ENCODE measurements at places on chromosomes 12 and 14. TPM values are rescaled to one million over a fixed set of nuclear protein-coding genes. Genes with fewer than 3 reads are reported as not detected.

DNA sequence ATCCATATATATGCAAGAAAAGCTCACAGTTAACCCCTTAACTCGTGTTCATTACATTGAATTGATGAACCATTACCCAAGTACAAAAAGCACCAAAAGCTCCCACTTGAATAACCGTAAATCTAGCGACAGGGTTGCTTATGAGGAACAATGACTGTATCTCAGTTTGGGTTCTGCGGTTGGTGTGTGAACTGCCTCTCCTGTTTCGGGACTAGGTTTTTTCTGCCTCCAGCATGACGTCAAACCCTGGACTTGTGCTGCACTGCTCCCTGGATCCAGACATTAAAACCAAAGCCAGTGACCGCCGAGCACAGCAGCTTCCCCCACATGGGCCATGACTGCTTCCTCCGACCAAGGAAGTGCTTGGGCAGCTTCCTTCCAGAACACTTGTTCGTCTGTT lies 77.7 kb downstream of the SETD3 start:
- peaks cover 29% of the 10 kb centered on the region for H3K36me3 ChIP-seq
- no peak for DNase-seq
- H3K27me3 ChIP-seq = no peaks in the 10 kb centered on the region
- H3K4me3 ChIP-seq = no peak overlapping the region
- H3K27ac ChIP-seq = no peak overlapping the region

DNA sequence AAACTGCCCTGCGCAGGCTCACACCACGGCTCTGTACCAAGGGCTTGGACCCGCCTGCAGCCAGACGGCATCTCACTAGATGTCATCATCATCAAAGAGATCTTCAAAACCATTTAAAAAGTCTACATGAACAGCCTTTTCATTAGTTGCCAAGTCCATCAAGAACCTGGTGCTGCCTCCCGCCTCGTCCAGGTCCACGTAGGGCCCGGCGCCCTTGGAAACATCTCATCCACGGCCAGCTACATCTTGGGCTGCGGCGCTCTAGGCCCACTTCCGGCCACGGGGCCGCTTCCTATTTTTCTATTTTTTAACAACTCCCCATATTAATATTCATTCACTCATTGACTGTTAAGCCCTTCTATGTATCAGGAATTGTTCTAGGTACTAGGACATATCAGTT lies 7.4 kb upstream of the GNPNAT1 start:
- no peak overlapping the region for H3K27ac ChIP-seq
- H3K36me3 ChIP-seq = no peaks in the 10 kb centered on the region
- H3K4me3 ChIP-seq = no peak overlapping the region
- no peaks in the 10 kb centered on the region for H3K4me1 ChIP-seq
- no peak for DNase-seq

DNA sequence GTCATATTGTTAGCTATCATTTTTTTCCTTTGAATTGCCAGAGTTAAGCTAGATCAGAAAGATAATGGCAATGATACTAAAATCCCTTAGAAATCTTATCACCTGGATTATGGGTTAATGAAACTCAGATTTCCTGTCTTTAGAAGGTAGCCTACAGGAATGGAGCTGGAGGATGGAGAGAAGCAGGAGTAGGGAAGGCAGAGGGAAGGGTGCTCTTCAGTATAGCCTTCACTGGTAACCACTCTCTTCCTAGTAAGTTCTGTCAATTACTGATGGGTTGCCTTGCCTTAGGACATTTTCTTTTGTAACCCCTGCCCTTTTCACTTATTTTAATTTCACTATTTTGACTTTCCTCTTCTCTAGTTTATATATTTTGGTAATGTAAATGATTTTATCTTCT lies 27.8 kb upstream of the ABCD2 start:
- H3K4me3 ChIP-seq = no peak overlapping the region
- no peaks in the 10 kb centered on the region for H3K27me3 ChIP-seq
- H3K36me3 ChIP-seq = no peaks in the 10 kb centered on the region
- no peaks in the 10 kb centered on the region for H3K4me1 ChIP-seq
- no peak overlapping the region for H3K27ac ChIP-seq
- no peak for DNase-seq

GRCh38 chr14:33692762-33693161 lies 258.1 kb downstream of the EGLN3 start:
- no peak overlapping the region for H3K4me3 ChIP-seq
- H3K36me3 ChIP-seq = no peaks in the 10 kb centered on the region
- no peak overlapping the region for H3K27ac ChIP-seq

DNA sequence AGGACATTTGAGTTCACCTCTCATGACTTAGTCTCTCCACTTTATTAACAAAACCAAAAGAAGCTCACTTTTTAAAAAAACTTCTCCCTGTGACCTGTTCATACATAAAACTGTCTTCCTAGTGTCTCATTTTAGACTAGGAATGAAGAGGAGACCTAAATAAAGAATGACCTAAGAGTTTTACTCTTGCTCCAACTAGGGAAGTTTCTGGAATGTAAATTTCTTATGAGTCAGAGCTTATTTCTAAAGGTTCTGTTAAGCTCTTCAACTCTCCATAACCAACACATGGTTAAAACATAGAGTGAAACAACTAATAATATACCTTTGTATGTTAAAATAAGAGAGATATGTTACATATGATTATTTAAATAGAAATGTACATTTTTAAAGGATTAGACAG lies 369.8 kb downstream of the EMP1 start:
- H3K4me3 ChIP-seq = no peak overlapping the region
- H3K27ac ChIP-seq = no peak overlapping the region

DNA sequence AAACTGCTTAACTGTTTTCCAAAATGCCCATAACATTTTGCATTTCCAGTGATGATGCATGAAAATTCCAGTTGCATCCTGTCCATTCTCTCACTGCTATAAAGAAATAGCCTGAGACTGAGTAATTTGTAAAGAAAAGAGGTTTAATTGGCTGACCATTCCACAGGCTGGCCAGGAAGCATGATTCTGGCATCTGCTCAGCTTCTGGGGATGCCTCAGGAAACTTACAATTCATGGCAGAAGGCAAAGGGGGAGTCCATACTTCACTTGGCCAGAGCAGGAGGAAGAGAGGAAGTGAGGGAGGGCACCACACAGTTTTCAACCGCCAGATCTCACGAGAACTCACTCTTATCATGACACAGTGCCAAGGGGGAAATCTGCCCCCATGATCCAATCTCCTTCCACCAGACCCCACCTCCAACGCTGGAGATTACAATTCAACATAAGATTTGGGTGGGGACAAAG lies 18.2 kb upstream of the CLEC2D start:
- no peak overlapping the region for H3K27ac ChIP-seq
- no peaks in the 10 kb centered on the region for H3K27me3 ChIP-seq
- H3K4me3 ChIP-seq = peak overlapping the region; percentile 50
- peaks cover 12% of the 10 kb centered on the region for H3K4me1 ChIP-seq
- no peak for DNase-seq

DNA sequence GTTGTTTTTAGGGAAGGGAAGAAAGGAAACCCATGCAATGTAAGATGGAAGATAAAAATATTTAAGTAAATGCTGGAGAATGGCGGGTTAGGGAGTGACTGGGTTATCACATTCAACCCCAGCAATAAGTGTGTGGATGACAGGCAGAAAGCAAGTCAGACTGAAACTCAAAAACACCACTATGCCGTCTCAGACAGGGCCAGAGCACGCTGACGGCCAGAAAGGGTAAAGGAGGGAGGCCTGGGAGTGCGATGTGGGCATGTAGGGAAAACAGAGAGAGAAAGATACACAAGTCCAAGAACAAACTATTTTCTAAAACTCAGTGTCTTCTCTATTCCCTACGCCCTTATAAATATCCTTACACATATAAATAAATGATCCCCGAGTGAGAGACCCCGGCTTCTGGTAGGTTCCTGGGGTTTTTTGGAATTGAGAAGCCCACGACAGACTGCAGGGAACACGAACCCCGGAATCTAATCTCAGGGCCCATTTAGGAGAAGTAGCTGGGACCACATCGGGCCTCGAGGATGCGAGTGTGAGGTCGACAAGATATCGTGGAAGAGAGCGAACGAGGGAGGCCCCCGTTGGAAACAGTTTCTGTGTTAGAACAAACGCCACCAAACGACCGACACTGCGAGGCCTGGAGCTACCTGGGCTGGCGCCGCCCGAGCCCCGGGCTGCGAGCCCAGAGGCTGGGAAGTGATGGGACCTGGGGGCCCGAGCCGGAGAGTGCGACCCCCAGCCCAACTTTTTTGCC lies 735 bp upstream of the OTX2 start:
- no peaks in the 10 kb centered on the region for H3K36me3 ChIP-seq
- no peak overlapping the region for H3K4me3 ChIP-seq
- DNase-seq = no peak

GRCh38 chr12:77362509-77363210 lies 297.3 kb upstream of the E2F7 start:
- no peak overlapping the region for H3K4me3 ChIP-seq
- H3K27me3 ChIP-seq = no peaks in the 10 kb centered on the region
- no peak for DNase-seq
- H3K36me3 ChIP-seq = no peaks in the 10 kb centered on the region

- DNase-seq = no peak
- no peak overlapping the region for H3K4me3 ChIP-seq
- H3K27me3 ChIP-seq = no peaks in the 10 kb centered on the region
- H3K4me1 ChIP-seq = peaks cover 14% of the 10 kb centered on the region
- H3K36me3 ChIP-seq = no peaks in the 10 kb centered on the region
- no peak overlapping the region for H3K27ac ChIP-seq
Observed at GRCh38 chr12:69055280-69055679, 122.3 kb upstream of the CPM start.

DNA sequence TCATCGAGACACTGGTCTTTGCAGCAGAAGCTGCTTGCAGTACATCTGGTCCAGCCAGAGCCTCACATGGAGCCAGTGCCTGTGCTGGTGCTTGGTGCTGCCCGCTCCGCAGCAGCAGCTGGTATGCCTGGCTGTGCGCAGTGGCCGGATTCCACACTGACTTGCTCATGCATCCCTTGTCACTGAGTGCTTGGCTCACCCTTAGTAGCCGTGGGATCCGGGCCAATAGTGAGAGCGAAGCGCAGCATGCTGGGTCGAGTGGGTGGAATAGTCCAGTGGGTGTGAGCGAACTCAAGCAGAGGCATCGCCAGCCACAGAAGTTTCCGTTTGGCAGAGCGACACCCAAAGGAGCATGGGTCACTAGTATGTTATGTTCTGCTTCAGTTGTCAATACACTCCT lies 10.1 kb upstream of the FBXO33 start:
- DNase-seq = no peak
- H3K27ac ChIP-seq = no peak overlapping the region
- no peak overlapping the region for H3K4me3 ChIP-seq
- no peaks in the 10 kb centered on the region for H3K27me3 ChIP-seq

DNA sequence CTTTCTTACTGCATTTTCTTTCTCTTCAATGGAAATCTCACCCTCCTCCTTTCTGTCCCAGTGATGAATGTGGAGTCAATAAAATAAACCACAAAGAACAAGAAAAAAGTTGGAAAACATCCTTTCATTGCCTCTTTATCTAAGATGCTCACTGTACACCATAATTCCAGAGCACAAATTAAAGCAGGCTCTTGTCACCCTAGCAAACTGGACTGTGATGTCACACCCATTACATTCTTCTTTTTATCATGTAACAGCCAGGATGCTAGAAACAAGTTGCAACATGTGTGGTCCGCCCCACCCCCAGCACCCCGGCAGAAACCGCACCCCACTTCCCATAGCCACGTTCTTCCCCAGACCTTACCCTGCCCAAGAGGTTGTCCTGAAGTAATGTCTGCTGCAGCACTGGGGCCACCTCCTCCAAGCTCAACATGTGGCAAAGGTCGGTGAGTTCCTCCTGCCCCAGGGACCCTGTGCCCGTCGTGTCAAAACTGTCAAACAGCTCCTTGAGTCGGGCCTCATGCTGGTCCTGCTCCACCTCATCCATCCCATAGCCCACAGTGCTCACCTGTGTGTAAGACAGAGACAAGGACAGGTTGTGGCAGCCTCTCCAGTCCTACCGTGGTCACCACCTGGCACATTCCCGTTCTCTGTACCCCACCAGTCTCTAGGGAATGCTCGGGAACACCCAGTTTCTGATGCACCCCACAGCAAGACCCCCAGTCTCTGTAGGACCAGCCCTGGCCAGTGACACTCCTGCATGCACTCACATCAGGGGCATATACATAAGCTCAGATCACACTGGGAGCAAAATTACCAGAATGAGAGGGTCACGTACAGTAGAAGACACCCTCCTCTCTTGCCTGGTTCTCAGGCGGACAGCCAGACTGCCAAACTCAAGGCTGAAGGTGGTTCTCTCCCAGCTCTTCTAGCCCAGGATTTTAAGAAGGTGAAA lies 9.2 kb downstream of the NIN start:
- H3K4me3 ChIP-seq = no peak overlapping the region
- no peaks in the 10 kb centered on the region for H3K27me3 ChIP-seq
- H3K36me3 ChIP-seq = peaks cover 16% of the 10 kb centered on the region
- H3K4me1 ChIP-seq = peaks cover 54% of the 10 kb centered on the region
- no peak for DNase-seq

- H3K27ac ChIP-seq = no peak overlapping the region
- H3K4me1 ChIP-seq = no peaks in the 10 kb centered on the region
- no peaks in the 10 kb centered on the region for H3K36me3 ChIP-seq
- H3K4me3 ChIP-seq = no peak overlapping the region
Observed at GRCh38 chr12:78340406-78340805, 509.7 kb downstream of the NAV3 start.

DNA sequence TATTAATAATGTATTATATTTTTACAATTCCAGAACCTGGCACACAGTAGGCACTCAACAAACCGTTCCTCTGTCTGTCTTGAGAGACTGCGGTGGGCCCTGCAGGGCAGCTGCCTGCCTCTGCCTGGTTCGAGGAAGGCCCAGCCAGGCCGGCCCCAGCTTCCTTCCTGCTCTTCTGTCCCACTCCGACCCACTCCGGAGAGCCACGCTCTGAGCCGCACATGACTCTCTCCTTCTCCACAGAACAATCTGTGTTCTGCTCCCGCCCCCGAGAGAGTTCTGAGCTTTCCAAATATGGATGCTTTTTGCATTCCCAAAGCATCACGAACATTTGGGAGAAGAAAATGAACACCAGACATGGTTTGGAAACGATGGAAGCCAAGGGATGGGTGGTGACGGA lies 57.3 kb downstream of the TTC7B start:
- peak overlapping the region; percentile 76 for H3K4me3 ChIP-seq
- H3K27me3 ChIP-seq = no peaks in the 10 kb centered on the region

DNA sequence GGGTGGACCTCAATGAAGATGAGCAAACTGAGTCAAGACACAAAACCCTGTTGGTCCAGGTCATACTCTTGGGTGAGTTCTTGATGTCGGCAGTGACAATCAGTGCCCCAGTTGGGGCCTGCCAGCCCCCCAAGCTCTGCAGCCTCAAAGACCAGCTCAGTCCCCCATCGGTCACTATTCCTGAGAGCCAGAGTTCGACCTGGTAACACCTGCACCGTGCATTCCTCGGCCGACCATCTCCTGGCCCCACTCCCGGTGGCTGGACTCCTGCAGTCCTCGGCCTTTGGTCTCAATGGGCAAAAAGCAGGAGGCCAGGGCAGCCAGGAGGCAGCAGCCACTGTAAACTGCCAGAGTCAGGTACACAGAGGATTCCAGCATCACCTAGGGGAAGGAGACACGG lies 32.5 kb downstream of the DAO start:
- peak overlapping the region; percentile 68 for H3K4me3 ChIP-seq
- H3K36me3 ChIP-seq = no peaks in the 10 kb centered on the region
- DNase-seq = no peak
- peaks cover 6% of the 10 kb centered on the region for H3K27me3 ChIP-seq
- H3K4me1 ChIP-seq = peaks cover 10% of the 10 kb centered on the region

Gene TBX3
- total RNA-seq = 130 TPM

Gene CKB
- total RNA-seq = 323 TPM

Gene OR6C2
- total RNA-seq = not detected

Gene GPR135
- total RNA-seq = 2.7 TPM

Gene OVCH1
- 3.2 TPM for total RNA-seq

Gene GALNT16
- 2.9 TPM for total RNA-seq

Gene AJUBA
- total RNA-seq = 56.1 TPM

Gene TEAD4
- 21.6 TPM for total RNA-seq
